Ascending aorta (tissue), 2 donors: ENCODE measurements at places on chromosomes 16 and 17. TPM values are rescaled to one million over a fixed set of nuclear protein-coding genes. Genes with fewer than 3 reads are reported as not detected.

DNA sequence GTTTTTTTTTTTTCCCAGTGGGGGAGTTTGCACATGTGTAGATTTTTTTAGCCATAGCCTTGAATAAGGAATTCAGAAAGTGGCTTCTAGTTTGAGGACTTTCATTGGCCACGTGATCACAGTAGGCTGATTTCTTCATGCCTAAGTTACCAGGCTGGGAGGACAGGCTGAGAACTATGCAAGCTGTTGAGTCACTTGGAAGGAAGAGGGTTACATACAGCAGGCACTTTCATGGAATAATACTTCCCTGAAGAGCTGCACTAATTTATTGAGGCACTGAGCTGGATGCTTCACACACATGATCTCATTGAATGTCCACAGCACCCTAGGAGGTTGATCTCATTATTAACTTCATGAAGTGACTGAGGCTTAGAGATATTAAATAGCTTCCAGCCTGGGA lies 22.8 kb downstream of the PRKCB start:
- no peak for DNase-seq

The XYLT2 gene
- total RNA-seq = 51.3 TPM

DNA sequence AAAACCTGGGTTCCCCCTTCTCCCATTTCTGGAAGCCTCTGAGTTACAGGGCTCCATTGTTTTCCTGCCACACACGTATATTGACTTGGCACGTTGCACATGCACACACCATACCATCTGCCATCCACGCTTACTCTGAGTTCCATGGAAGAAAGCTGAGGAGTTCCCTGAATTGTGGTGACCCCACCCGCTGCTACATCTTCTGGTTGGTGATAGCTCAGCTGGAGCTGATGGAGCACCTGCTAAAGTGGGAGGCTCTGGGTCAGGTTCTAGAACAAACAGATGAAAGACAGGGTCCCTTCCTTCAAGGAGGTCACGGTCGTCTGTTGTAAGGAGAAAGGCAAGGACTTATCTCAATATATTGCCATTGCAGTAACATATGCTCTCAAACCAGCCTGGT lies 41.1 kb downstream of the TMEM11 start:
- DNase-seq = no peak

The TBC1D3H gene
- total RNA-seq = not detected

The KRTAP9-6 gene
- not detected for total RNA-seq

The ZSCAN10 gene
- total RNA-seq = not detected

The EFNB3 gene
- total RNA-seq = not detected

- DNase-seq = no peak
These were observed 54.7 kb downstream of the HS3ST3B1 start for GRCh38 chr17:14355556-14355955.

GRCh38 chr17:79670537-79671084 lies 59.8 kb upstream of the RBFOX3 start:
- DNase-seq = no peak

GRCh38 chr17:73697872-73698271 lies 53.6 kb upstream of the SDK2 start:
- DNase-seq = no peak

The NUDT16L1 gene
- 77.3 TPM for total RNA-seq

DNA sequence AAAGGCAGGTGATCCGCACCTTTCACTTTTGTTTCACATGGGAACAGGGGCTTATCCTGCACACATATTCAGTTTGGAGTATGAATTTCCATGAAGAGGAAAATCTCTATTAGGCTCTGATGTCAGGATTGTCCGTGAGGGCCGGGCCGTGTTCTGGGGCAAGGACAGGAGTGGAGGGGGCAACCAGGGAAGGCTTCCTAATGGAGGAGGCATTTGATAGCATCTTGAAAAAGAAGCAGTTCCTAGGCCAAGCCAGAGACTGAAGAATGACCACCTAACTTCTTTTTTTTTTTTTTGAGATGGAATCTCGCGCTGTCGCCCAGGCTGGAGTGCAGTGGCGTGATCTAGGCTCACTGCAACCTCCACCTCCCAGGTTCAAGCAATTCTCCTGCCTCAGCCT lies 174.2 kb downstream of the SEC14L1 start:
- no peak for DNase-seq

GRCh38 chr16:49883076-49884014 lies 27.4 kb upstream of the ZNF423 start:
- DNase-seq = no peak

GRCh38 chr16:7449306-7449705 lies 116.7 kb downstream of the RBFOX1 start:
- DNase-seq = no peak

DNA sequence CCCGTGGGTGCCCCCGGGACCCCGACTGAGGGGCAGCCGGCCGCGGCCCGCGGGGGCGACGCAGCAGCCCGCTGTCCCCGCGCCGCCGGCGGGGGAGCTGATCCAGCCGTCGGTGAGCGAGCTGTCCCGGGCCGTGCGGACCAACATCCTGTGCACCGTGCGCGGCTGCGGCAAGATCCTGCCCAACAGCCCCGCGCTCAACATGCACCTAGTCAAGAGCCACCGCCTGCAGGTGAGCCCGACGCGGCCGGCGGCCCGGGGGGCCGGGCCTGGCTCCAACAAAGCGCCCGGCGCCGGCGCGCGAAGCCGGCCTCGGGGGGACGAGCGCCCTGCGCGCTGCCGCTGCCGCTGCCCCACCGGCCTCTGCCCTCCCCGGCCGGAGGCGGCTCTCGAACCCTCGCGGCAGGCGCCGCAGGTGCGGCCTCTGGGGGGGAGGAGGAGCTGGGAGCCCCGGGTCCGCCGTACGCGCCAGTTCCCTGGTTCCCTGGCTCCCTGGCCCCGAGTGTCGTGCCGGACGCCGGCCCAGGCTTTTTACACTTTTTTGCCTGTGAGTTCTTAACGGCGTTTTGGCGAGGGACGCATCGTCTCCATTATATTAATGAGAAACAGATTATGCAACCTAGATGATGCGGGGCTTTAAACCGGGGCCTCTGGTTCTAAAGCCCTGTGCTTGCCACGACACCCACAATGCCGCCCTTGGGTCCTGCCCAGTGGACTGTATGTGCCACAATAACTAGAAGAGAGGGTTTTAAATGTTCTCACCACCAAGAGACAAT lies 521 bp downstream of the ATMIN start:
- no peak for DNase-seq

- no peak for DNase-seq
These were observed 23.7 kb upstream of the RCVRN start for GRCh38 chr17:9928601-9929333.

DNA sequence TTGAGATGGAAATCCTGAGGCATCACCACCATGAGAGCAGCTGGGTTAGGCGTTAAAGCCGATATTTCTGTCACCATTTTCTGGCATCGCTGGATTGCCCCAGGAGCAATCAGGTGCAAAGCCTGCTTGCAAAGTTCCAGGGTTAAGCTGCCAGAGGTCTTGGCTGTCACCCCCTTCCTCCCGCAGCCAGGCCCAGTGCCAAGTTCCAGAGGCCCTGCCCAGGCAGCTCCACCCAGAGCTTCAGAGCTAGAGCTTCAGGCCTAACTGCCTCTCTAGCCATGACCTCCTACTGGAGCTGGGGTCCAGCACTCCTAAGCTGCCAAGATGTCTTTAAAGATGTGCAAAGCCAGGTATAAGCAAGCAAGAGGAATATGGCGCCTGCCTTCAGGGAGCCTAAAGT lies 8.8 kb upstream of the TMEM238L start:
- no peak for DNase-seq

DNA sequence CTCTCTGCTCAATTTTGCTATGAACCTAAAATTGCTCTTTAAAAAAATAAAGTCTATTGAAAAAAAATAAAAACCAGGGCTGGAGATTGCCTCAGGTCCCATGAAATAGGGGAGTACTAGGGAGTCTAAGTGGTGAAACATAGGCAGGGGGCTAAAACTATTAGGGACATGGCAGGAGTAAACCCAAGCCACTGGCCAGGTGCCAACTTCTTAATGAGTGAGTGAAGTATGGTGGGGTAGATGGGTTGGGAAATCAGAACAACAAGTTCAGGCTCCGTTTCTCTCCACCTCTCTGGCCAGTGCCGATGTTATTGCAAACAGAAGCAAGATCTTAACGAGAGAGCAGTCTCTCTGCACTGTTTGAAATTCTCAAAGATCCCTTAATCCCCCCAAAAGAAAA lies 322.4 kb upstream of the CDH5 start:
- no peak for DNase-seq

DNA sequence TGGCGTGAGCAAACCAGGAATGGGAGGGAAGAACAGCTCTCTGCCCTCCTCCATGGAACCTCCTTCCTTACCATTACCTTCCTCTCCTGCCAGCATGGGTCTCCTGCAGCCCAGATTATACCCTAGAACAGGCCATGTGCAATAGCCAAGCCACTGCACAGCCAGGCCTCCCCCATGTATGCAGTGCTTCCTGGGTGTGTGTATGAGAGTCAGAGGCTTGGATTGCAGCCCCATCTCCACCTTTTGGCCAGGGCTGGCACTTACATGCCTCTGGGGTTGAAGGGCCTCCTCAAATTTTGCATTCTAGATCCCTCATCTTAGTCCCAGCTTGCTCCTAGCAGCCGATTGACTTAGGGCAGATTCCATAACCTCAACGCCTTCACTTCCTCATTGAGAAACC lies 133.7 kb downstream of the GSG1L start:
- no peak for DNase-seq

The RND2 gene
- 7.3 TPM for total RNA-seq

The PRSS8 gene
- total RNA-seq = not detected

DNA sequence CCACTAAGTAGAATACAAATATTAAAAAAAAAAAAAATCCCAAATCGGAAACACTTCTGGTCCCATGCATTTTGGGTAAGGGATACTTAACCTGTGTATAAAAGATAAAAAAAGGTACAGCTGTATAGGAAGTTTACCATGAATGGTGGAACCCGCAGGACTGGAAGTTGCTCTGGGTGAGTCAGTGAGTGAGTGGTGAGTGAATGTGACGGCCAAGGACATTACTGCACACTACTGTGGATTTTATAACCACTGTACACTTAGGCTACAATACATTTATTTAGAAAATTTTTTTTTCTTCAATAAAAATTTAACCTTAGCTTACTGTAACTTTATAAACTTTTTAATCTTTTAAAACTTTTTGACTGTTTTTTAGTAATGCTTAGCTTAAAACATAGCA lies 71.3 kb upstream of the BCAR1 start:
- DNase-seq = no peak

DNA sequence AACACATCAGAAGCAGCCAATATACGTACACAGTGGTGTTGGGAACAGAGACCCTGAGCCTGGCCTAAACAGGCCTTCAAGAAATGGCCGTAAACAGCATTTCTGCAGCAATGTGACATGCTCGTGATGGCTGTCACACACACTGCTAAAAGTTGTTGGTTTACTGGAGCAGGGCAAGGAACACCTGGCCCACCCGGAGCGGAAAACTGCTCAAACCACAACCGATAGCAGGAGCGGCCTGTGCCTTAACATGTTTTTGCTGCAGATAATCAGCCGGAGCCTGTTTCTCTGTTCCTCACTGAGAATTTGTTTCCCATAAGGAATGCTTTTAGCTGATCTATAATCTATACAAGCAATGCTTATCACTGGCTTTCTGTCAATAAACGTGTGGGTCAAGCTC lies 6.0 kb upstream of the DPEP1 start:
- no peak for DNase-seq

The CACNA1H gene
- 57.5 TPM for total RNA-seq

- peak; percentile 89 for DNase-seq
These were observed 2.7 kb upstream of the LASP1NB start for GRCh38 chr17:38922538-38923297.

- DNase-seq = no peak
These were observed 11.5 kb downstream of the TRIM25 start for GRCh38 chr17:56902348-56902747.

DNA sequence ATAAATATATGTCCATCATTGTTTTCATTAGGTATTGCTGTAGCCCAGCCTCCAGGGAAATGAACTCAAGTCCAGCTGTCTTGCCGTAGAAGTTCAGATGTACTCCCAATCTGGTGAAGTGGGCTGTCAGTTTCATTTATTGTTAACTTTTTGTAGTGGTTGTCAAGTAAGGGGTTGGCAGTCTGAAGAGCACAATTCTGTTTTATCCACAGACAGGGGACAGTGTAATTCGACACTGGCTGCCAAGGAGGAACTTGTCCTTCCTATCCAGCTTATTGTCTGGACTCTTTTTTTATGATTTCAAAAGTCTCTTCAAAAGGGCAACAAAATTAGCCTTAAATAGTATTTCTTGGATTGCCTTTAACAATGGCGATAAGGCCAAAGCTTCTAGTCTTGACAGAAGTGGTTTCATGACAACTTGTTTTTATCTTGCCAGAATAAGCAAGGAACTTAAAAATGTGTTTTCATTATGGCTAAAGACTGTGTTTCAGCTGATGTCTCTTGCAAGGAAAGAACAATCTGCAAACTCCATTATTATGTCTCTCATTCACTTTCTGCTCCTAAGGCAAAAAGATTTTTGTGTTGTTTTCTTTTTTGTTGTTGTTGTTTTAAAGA lies 73.9 kb upstream of the TANC2 start:
- DNase-seq = no peak

- DNase-seq = no peak
These were observed 395.0 kb upstream of the SOX9 start for GRCh38 chr17:71725811-71726210.

DNA sequence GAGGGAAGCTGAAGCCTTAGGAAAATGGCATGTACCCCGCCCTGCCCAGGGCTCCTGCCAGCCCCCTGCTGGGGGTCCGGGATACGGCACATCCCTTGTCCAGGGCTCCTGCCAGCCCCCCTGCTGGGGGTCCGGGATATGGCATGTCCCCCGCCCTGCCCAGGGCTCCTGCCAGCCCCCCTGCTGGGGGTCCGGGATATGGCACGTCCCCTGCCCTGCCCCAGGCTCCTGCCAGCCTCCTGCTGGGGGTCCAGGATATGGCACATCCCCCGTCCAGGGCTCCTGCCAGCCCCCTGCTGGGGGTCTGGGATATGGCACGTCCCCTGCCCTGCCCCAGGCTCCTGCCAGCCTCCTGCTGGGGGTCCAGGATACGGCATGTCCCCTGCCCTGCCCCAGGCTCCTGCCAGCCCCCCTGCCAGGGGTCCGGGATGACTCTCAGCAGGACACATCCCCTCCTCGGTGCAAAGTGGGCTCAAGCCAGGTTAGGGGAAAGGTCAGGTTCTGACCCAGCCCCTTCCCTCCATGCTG lies 43.2 kb downstream of the RPH3AL start:
- no peak for DNase-seq

The CDR2L gene
- total RNA-seq = 54.7 TPM

DNA sequence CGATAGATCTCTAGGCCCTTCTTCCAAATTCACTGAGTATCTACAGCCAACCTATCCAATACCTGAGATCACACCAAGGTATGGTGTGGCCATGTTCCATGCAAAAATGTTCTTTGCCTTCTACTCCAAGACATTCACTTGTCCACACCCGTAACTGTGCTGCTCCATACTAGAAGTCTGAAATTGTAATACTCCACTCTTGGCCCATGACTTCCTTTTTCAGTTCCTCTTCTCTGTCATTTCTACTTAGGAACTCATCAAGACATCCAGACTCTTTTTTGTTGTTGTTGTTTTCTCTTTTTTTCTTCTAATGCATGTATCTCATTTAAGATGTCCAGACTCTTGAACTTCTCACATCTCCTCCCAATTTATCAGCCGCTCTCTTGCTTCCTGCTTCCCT lies 42.5 kb upstream of the KSR1 start:
- no peak for DNase-seq
